ENCODE measurements at places on chromosomes 7 and 10.
A peak's percentile ranks its signal among the peaks of the same experiment; 100 is the strongest.

DNA sequence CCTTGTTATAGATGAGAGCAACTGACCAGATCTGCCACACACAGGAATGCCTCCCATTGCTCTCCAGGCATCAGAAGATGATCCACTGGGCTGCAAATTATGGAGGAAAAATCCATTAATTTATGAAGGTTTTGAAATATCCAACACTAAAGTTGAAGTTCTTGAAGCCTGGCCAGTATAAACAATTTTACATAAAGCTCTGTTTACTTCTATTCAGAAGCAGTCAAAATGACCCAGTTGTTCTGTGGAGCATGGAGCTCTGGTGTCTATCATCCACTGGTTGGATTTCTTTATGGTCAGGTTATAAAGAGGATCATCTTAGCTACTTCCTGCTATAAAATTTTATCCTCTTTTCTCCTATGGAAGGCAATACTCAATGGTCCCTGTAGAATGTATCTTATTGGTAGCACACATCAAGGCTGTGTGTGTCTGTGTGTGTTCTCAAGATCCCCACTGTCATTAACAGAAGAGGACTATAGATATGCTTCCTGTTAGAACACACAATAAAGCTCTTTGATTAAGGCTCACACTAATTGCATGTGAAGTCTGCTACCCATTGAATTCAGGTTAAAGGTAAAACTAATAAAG is 747.4 kb downstream of the SUGCT start:
- DNase-seq: no peak

- no peak for DNase-seq
These were observed 245.7 kb downstream of the CCSER2 start for GRCh38 chr10:84574102-84574501.

DNA sequence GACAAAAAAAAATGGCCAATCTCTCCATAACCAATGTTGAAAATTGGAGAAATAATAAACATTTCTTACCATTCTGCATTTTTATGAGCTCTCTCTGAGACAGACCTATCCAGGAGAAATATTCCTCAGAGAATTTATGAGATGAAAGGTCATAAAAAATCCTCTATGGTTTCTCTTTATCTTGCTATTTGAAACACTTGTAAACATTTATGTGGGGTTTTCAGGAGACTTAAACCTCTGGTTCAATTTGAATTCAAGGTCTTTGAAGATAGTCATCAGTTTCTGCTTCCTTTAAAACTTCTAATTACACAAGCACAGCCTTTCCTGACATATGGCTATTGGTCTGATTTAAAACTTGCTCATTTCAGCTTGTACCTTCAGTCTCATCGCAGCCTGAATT is 78.5 kb upstream of the APBB1IP start:
- DNase-seq: no peak

GRCh38 chr7:12942609-12943008 is 255.2 kb downstream of the ARL4A start:
- no peak for DNase-seq

DNA sequence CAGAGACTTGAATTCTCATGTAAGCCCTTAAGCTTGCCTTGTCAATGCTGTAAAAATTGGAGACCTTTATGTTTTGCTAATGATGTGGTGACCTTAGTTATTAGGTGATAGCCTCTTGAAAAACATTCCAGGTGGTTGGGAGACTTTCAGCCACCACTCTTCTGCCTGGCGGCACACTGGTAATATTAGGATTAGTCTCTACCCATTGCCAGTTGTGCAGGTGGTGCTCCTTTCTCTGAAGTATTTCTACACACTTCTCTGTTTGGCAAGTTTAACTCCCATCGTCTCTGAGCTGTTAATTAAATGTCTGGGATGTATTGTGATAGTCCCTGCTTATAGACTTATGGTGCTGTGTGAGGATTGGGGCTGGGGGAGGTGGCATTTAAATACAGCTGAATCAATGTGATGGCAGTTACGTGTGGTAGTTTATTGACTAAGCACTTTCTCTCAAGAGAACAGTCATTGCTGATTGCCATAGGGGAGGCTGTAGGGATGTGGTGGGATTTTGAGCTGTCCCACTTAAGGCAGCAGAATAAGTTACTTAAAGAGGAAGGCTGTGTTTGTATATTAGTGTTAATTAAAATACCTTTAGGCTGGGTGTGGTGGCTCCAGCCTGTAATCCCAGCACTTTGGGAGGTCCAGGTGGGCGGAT is 61.7 kb downstream of the DAGLB start:
- no peak for DNase-seq

- no peak for DNase-seq
These were observed 7.6 kb downstream of the NDST2 start for GRCh38 chr10:73803680-73804286.

- DNase-seq: no peak
These were observed 80.5 kb downstream of the FAM13C start for GRCh38 chr10:59281861-59282260.

GRCh38 chr7:135386776-135387175 is 123.1 kb downstream of the CNOT4 start:
- DNase-seq: no peak

- DNase-seq: no peak
These were observed 74.1 kb downstream of the NRBF2 start for GRCh38 chr10:63206997-63207811.

GRCh38 chr10:17386616-17387075 is 67.7 kb downstream of the ST8SIA6 start:
- no peak for DNase-seq

DNA sequence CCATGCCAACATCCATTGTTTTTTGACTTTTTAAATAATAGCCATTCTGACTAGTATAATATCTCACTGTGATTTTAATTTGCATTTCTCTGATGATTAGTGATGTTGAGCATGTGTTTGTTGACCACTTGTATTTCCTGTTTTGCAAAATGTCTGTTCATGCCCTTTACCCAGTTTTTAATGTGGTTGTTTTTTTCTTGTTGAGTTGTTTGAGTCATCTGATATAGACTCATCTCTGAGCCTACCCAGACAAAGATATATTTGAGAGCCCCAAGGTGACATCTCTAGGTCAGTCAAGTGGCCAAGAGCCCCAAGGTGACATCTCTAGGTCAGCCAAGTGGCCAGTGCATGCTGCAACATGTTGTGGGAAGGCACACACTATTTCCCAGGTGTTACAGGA is 224.7 kb downstream of the HECW1 start:
- DNase-seq: no peak

DNA sequence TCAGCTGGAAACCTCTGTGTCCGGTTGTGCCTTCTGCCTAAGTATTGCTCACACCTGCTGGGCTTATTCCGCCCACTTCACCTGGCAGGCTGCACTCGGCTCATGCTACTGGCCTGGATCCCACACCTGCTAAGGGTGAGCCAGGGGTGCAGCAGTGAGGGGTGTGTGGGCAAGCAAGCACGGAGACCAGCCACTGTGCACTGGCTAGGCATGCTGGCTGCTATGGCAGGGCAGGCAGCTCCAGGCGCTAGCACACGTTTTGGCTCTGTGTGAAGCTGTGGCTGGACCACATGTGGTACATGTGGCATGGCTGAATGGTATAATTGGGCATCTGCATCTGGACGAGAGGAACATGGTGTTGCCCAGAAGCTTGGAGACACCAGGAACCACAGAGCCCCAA is 940.7 kb downstream of the NRG3 start:
- no peak for DNase-seq

DNA sequence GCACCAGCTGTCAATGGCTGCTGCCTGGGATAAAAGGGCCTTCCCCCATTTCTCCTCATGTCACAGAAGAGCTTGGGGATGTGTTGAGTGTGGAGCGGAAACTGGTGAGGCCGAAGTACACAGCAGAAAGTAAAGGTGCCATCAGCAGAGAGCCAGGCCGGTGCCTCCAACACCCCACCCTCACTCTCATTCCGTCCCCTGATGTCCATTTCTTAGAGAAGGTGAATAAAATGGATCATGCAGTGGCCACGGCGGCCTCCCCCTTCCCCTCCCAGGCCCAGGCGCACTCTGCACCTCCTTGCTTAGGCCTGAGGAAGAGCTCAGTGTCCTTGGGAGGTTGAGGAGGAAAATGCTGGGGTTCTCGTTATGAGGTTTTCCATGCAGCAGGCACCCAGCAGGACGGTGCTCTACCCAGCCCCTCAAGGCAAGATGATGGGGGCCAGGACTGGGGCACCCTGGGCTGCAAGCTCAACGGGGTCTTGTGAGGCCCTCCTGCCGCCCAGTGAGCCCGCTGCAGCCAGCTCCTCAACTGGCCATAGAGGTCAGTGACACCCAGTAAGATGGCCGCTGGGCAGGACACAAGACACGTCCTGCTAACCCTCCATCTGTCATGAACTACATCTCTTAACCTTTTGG is 163.9 kb downstream of the ADARB2 start:
- no peak for DNase-seq

GRCh38 chr7:140506788-140507464 is 27.6 kb upstream of the MKRN1 start:
- no peak for DNase-seq

- no peak for DNase-seq
These were observed 207.0 kb downstream of the ANK3 start for GRCh38 chr10:60182691-60183090.

DNA sequence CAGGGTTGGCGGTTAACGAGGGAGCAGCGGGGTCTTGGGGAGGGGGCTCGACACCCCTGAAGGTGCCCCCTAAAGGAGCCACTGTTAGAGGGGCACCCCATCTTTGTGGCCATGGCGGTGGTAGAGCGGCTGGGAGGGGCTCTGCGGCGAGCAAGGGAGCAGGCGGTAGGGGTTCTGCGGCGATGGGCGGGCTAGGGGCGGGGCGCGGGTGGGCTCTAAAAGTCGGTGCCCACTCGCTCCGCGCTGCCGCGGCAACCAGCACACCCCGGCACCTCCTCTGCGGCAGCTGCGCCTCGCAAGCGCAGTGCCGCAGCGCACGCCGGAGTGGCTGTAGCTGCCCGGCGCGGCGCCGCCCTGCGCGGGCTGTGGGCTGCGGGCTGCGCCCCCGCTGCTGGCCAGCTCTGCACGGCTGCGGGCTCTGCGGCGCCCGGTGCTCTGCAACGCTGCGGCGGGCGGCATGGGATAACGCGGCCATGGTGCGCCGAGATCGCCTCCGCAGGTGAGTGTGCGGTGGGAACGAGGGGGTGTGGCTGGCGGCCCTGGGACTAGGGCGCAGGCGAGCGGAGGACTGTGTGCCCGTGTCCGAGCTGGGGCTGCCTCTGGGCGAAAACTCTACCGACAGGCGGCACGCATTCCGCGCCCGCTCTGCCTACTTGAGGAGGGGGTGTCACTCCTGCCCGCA is at the start of gene MEST:
Gene MEST (plus strand): TSS at position 245 of the 682 bp plus-strand sequence. CDS start 229 bp downstream, at position 474.
- DNase-seq: no peak

DNA sequence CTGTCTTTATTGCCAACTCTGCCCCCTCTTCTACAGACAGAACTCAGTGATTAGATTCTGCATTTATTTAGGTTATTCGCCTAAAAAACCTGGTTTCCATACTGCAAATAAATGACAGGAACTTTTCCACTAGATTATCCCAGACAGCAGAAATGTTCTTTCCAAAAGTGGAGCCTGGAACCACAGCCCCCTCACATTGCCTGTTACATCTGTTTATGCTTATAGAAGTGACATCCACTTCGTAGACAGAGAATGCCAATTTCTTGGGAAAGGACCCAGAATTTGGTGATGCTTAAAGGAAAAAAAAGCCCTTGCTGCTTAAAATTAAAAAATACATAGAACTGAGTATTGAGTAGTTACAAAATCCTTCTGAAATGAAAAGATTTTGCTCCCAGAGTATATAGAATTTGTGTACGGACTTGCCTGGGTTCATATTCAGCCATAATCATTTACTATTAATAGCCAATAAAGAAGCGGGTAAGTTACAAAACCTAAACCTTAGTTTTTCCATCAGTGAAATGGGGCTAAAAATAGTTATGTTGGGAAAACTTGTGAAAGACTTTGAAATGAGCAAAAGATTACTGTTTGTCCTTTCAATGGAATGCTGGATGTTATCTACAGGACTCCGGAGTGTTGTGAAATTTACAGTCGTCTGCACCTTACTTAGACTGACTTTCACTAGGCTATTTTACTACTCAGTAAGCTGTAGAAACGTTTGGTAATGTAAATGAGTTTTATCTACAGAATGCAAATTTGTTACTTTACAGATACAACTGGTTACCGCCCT is 1.1 kb upstream of the PPP1R9A start:
- DNase-seq: no peak

DNA sequence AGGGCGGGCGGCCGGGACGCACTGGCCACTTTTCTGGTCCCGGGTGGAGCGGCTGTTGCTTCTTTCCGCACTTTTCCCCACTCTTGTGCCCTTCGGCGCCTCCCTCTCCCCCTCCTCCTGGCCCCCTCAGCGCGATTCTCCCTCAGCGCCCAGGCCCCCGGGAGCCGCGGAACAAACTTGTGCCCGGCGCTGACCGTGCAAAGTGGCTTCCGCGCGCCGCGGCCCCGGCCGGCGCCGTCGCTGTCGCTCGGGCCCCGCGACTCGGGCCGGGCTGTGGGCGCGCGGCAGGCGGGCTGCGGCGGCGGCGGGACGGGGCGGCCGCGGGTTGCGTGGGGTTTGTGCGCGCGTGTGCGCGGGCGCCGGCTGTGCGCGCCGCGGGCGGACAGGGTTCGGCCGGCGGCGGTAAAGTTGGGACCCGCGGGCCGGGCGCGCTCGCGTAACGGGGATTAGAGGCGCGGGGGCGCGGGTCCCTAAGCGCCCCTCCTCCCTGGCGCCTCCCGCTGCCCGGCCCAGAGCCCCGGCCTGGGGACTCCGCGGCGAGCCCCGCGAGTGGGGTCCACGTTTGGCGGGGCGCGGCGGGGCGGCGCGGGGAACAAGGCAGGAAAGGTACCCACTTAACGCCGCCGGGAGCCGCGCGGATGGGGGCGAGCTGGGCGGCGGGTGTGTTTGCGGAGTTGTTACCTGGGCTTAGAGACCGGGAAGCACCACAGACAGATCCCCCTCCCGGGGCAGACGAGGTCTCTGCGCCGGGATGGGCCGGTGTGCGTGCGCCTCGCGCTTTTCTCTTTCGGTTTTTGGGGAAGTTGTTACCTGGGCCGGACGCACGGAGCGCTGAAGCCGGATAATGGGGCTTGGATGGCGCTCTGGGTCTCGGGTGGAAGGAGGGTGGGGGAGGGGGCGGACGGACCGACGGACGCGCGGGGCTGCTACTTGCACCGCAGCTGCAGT is 860 bp downstream of the ZEB1 start:
- DNase-seq: peak; percentile 1

DNA sequence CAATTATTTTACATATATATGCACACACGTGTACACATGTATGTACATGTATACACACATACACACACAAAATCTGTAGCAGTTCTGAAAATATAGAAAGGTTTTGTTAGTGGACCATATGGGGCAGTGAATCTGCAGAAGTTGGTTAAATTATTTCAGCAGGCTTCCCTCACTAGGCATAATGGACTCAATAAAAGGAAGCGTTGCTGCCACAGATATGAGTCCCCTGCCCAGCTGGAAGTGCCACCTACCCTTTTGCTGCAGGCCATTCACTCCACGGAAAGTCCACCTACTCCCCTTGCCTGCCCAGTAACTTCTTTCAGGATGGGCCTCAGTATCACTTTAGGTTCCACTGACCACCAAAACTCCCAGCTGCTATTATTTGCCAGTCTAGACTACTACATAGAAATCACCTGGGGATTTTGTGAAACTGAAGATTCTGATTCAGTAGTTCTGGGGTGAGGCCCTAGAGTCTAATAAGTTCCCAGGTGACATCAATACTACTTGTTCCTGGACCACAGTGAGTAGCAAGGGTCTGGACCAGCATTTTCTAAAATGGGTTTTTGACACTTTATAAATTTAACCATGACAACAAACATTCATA is 29.3 kb upstream of the CROT start:
- DNase-seq: no peak

- DNase-seq: no peak
These were observed 70.1 kb upstream of the VWC2 start for GRCh38 chr7:49703337-49703736.

Measured in stimulated activated CD8-positive, alpha-beta memory T cell treated with anti-CD3 and anti-CD28 coated beads, Interleukin-4, amount 100 ng/mL, for 1 hour (primary cell).